BJ (cell line): ENCODE measurements at places on chromosomes 11 and 22. TPM values are rescaled to one million over a fixed set of nuclear protein-coding genes. Genes with fewer than 3 reads are reported as not detected.
A peak's percentile ranks its signal among the peaks of the same experiment; 100 is the strongest.

The PTGDR2 gene
- 0.02 TPM in 2 replicates for polyA plus RNA-seq

The BRSK2 gene
- polyA plus RNA-seq = 0.18 and 0.28 TPM in 2 replicates

DNA sequence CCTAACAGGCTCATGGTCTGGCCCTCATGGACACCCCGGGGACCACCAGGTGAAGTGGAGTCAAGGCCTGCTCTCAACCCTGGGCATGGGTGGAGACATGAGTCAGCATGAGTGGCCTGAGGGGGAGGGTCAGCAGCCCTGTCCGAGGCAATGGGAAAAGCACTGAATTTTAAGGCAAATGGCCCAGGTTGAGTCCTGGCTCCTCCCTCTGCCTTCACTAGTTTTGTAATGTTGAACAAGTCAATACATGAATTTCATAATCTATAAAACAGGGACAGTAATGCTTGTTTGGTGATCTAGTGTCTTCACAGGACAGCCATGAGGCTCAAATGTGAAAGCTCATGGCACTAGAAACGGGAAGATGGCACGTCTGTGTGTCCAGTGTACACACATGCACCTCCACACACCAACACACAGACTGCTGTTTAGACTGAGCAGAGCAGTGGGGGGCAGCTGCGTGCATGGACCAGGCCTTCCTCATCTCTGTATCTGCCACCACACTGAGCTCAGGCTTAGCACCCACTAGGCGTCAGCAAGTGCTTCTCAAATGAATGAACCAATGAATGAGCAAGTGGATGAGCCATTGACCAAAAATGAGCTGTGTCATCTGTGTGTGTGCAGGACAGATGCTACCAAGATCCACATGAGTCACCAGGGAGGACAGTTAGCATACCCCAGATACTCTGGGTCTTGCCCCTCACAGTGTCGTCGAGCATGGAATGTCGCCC lies 63.4 kb downstream of the NRXN2 start:
- DNase-seq = peak; percentile 84

The SYT13 gene
- not detected in 2 replicates for polyA plus RNA-seq

DNA sequence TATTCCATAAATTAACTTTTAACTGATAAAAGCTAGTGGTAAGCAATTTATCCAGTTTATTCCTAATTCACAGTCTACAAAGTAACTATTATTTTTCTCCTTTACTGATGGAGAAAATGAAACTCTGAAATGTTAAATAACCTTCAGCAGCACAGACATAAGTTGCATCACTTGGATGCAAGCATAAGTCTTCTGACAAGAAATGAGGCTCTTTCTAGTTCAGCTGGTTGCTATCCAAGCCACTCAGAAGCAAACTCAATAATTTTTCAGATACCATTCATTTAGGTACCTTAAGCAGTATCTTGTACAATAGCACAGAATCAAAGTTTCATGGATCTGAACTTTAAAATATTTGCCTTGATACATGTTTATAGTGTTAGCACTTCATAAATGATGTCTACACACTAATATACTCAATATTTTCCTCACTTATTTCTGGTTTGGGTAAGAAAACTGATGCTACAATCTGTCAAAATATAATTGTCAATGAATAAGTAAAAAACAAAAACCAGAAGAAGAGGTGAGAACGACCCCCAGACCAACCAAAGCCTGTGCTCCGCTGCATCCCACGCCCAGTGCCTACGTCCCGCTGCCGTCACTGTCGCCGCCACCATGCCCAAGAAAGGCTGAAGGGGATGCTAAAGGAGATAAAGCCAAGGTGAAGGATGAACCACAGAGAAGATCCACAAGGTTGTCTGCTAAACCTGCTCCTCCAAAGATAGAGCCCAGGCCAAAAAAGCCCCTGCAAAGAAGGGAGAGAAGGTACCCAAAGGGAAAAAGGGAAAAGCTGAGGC lies 18.1 kb downstream of the FAM168A start:
- DNase-seq = no peak

The SEPTIN3 gene
- polyA plus RNA-seq = 0.02 and 0.06 TPM in 2 replicates

The GAL gene
- 2.8 and 3.0 TPM in 2 replicates for polyA plus RNA-seq

GRCh38 chr11:81874635-81875034 lies 859.0 kb downstream of the FAM181B start:
- no peak for DNase-seq

DNA sequence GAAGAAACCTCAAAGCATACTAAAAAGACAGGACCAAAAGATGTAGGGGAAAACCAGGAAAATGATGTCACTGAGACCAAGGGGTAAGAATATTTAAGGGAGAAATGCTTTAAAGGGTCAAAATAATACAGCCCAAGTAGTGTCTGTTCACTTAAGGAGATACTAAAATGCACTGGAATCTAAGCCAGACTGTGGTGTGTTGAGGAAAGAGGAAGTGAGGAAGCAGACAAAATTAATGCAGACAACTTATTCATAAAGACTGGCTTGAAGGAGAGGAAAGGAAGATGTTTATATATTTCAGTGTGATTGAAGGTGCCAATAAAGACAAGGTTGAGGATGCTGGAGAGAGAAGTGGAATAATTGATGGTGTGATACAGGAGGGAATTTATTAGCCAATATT lies 15.7 kb downstream of the ZNF215 start:
- DNase-seq = no peak

The BEST1 gene
- 5.1 and 6.4 TPM in 2 replicates for polyA plus RNA-seq

The APOBEC3G gene
- polyA plus RNA-seq = 7.3 TPM in 2 replicates
